Activated naive CD4-positive, alpha-beta T cell treated with anti-CD3 and anti-CD28 coated beads, Interleukin-2, amount 10 ng/mL, durations not matched to agents 5 hours and 36 hours (primary cell): ENCODE measurements at places on chromosomes 6 and 20. TPM values are rescaled to one million over a fixed set of nuclear protein-coding genes. Genes with fewer than 3 reads are reported as not detected.

Gene TREM1
- total RNA-seq = 0.53 TPM

Gene FAM209B
- 1.1 TPM for total RNA-seq

Gene POPDC3
- not detected for total RNA-seq

Gene MAK
- not detected for total RNA-seq

Gene BPI
- not detected for total RNA-seq

Gene MAPK13
- total RNA-seq = 46.9 TPM

Gene ABCF1
- 72.8 TPM for total RNA-seq

Gene PHACTR1
- 0.12 TPM for total RNA-seq

Gene MAP7
- total RNA-seq = 2.6 TPM

Gene OR2B6
- not detected for total RNA-seq

Gene FAM110A
- total RNA-seq = 58.3 TPM
